ENCODE measurements at places on chromosomes 2 and 18.
A peak's percentile ranks its signal among the peaks of the same experiment; 100 is the strongest.

- no peak for DNase-seq
Observed at GRCh38 chr2:145226901-145227300, 707.0 kb upstream of the ZEB2 start.

- DNase-seq = peak; percentile 71
Observed at GRCh38 chr2:196927376-196928225, 1.1 kb upstream of the PGAP1 start.

GRCh38 chr2:218711550-218711929 lies 905 bp downstream of the TTLL4 start:
- no peak for DNase-seq

DNA sequence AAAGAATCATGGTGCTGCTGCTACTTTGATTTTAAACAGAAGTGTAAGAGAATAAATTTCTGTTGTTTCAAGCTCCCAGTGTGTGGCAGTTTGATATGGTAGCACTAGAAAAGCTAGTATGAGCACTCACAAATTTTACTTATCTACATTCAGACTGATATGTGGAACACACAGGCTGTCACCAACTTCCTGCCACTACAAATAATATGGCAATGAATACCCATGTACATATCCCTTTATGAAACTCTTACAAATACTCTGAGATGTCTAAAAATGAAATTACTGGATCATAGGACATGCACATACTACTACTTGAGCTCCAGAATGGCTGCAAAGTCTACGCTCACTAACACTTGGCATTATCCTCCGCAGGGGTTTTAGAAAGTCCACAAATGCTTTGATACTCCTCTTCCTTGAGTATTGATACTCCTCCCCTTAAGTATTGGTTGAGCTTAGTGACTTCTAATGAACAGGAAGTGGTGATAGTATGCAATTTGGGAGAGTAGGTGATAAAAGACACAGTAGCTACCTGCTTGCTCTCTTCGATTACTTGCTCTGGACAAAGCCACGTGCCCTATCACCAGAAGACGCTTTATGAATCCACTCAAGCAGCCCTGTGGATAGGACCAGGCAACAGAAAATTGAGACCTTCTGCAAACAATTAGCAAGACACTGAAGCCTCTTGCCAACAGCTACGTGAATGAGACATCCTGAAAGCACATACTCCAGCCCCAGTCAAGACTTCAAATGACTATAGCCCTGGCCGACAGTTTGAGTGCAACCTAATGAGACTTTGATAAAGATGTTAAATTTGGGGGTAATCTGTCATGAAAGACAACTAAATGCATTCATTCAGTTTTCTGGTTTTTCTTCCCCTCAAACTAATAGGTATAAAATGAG lies 35.4 kb downstream of the FBXO11 start:
- no peak for DNase-seq

GRCh38 chr2:69687971-69688611 lies 44.6 kb upstream of the AAK1 start:
- no peak for DNase-seq

DNA sequence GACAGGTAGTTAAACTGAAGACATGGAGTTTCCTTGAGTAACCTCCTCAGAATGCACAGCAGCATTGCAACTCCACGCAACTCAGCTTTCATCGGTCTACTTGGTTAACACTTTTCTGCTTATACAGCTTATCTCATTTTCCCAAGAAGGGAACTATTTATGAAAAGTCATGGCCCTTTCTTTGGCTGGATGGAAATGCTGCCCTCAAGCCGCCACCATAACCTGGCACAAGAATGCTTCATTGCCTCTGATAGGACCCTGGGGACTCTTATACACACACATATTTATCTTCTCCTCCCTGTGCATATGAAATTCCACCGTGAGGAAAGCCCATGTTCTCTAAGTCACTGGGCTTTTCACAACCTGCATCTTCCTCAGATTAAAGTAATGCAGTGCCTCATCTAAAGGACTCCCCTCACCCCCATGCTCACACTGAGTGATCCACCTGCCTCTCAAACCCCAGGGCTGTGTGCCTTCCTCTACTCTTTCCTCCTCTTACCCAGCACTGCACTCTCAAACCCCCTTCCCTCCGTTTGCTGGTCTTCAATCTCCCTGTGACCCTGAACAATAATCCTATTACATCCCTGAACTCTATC lies 192.0 kb upstream of the HNRNPA3 start:
- DNase-seq = no peak

GRCh38 chr2:31440764-31441163 lies 26.2 kb upstream of the XDH start:
- DNase-seq = no peak

DNA sequence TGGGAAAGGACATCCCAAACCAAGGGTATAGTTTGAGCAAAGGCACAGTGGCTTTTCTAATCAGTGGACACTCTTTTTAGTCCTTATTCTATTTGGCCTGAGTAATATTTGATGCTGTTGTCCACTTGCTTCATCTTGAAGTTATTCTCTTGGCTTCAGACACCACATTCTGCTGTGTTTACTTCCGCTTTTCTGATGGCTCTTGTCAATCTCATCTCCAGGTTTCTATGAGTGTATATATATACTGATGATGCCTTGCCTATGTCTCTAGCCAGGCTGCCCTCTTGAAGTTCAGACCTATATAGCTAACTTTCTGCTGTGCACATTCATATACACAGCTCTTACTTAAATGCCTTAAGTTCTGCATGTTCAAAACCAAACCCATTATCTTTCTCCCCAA lies 83.1 kb downstream of the EFEMP1 start:
- no peak for DNase-seq

DNA sequence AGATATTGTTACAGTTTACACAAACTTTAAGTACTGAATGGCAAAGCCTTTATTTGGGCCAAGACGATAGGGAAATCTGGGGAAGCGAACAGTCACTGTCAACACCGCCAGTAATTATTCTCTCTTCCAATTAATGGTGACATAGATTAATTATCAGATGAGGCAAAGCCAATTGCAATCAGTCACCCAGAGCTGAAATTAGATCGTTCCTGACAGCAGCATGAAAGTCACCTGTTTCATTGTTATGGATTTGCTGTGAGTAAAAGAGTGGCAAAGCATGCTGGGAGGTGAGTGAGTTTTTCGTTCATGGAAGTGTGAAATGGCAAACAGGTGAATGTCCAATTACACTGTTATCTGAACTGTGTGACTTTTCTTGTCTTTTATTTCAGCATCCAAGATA lies 164.8 kb upstream of the KLHL14 start:
- DNase-seq = no peak
